Muscle of back (tissue), 13 donors: ENCODE measurements at places on chromosomes 2 and 18.

GRCh38 chr2:81644189-81644588 is 1339.6 kb upstream of the LRRTM1 start:
- DNase-seq = no peak

- DNase-seq = no peak
Measured at GRCh38 chr2:71117063-71117462, 13.0 kb downstream of the MCEE start.

GRCh38 chr18:10912790-10913545 is 236.4 kb downstream of the PIEZO2 start:
- peak; percentile 89 for DNase-seq

- DNase-seq = no peak
Measured at GRCh38 chr2:67036444-67036843, 360.7 kb upstream of the ETAA1 start.

DNA sequence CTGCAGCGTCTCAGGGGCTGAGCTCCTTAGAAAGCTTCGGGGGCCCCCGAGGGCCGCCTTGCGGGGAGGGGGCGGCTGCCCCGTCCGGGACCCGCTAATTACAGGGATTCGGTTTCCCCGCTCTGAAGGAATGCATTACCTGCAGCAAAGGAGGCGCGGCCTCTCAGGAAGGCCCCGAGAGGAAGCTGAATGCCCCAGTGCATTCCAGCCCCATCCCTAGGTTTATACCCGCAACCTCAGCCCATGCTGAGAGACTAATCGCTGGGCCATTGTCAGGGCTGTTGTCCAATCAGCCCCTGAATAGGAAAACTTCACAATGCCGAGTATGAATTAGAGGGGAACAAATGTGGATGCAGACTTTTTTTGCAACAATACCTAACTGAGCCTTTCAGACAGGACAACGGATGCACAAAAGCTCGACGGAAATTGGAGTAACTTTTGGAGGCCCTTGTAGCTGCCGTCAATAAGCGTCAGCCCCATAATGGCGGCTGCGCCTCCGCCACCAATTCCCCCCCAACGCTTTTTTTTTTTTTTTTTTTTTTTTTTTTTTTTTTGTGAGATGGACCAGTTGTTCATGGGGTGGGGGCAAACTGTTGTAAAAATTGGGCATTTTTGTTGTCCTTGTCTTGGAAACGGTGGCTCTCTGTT is 138.6 kb upstream of the SIX3 start:
- DNase-seq = no peak

DNA sequence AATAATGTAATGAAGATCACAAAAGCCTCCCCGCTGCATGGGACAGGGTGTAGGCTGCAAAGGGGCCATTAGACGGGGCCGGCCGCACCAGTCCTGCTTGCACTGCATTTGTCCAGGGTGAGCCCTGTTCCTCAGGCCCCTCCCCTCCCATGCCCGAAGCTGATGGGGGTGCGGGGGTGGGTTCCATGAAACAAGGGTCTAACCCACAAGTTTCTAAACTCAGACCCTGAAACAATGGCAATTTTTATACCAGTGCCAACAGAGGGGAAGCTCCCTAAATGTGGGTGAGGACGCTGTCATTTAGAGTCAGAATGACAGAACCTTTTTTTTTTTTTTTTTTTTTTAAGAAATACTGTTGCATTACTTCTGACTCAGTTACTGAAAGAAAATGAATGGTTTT is 39.7 kb downstream of the HS6ST1 start:
- DNase-seq = no peak

DNA sequence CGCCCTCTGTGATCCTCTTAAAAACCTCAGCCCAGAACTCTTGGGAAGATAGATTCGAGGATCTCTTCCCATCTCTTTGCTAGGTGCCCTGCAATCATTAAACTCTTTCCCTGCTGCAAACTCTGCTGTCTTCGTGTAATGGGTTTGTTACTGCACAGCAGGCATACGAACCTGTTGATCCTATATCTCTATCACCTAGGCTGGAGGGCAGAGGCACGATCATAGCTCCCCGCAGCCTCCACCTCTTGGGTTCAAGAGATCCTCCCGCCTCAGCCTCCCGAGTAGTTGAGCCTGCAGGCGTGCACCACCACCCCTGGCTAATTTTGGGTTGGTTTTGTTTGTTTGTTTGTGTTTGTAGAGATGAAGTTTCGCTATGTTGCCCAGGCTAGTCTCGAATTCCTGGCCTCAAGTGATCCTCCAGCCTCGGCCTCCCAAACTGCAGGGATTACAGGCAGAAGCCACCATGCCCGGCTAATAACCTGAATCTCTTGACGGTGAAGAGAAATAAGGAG is 493 bp upstream of the BBS5 start:
- no peak for DNase-seq

- no peak for DNase-seq
Measured at GRCh38 chr2:41078341-41078740, 626.5 kb upstream of the SLC8A1 start.

- DNase-seq = no peak
Measured at GRCh38 chr18:13370995-13371625, 152.6 kb downstream of the LDLRAD4 start.
